NCI-H1105 treated with DMSO at 0.1 percent for 48 hours (cell line): ENCODE measurements at places on chromosomes 4 and X.

DNA sequence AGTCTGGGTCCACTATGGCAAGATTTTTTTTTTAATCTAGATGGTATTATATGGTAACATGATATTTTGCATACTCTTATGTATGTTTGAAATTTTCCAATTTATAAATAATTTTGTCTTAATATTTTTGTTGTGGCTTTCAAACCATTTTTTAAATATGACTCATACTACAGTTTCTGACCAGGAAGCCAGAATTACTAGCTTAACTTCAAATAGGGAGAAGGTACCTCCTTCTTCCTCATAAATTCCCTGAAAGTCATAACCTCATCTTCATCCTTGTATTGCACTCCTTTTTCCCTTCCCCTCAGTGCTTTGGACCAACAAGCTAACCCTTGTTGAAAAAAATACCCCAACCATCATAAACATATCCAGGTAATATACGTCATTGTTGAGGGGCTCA is 21.6 kb downstream of the ARAP2 start:
- no peak for DNase-seq

DNA sequence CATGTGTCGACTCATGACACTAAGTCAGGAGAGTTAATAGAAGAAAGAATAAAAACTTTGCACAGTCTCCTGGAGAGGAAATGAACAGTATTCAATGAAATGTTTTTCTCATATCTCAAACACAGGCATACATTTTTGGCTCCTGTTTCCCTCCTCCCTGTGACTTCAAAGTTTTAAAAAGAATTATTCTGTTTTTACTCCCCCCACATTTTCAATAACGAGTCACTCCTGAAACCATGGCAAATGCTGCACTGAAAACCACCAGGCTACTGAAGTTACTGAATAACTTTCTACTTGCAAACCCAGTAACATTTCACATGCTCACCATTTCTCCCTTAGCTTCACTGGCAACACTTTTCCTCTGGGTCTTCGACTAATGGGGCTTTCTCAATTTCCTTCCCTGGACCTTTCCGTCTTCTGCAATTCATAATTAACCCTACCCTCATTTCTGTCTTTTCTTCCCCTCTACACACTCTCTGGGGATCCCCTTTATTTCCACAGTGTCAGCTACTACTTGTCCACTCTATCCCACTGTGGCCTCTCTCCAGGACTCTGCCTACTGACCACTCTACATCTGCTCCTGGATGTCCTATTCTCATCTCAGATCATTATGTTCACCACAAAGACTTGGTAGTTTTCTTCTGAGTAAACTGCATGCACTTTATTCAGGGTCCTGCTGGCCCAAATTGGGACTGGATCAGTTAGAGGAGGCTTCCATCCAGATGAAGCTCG is 225.8 kb upstream of the ETNPPL start:
- no peak for DNase-seq

GRCh38 chrX:86028681-86029080 is 18.7 kb downstream of the CHM start:
- DNase-seq: no peak

GRCh38 chrX:24259544-24260240 is 54.2 kb downstream of the SUPT20HL2 start:
- peak; percentile 19 for DNase-seq

DNA sequence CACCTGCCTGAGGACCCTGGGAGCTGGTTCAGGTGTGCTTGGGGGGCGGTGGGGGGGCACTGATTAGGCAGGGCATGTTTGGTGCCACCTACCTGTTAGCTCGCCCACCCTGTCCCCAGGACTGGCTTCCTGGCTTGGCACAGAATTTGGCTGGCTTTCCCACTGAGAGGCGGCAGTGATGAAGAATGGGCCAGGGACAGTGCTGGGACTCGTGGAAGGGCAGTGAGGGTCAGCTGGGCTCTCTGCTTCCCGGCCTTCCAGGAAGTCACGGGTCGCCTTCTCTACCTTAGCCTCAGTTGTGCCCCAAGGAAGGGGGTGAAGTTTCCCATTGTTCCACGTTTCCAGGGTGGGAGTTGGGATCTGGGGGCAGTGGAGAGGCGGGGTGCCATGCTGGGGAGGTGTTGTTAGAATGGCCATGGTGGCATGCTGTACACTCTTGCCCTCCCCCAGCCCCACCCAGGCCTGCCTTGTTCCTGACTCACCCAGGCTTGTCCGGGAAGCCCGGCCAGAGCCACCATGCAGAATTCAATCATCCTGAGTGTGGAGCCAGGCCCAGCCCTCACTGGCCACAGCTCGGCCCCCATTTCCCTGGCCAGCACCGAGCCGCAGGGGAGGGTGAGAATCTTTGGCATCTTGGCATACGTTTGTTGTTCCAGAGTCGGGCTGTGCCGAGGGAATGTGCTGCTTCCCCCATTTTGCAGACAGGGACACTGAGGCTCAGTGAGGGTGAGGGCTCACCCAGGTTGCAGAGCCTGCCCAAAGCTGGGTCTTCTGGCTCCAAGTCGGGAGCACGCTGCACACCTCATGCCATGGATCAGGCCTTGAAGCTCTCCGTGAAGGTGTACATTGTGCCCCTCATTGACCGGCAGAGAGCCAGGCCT is 21.9 kb upstream of the GPR78 start:
- no peak for DNase-seq
